Omental fat pad (tissue), 4 donors: ENCODE measurements at places on chromosomes 12 and 14. TPM values are rescaled to one million over a fixed set of nuclear protein-coding genes. Genes with fewer than 3 reads are reported as not detected.

DNA sequence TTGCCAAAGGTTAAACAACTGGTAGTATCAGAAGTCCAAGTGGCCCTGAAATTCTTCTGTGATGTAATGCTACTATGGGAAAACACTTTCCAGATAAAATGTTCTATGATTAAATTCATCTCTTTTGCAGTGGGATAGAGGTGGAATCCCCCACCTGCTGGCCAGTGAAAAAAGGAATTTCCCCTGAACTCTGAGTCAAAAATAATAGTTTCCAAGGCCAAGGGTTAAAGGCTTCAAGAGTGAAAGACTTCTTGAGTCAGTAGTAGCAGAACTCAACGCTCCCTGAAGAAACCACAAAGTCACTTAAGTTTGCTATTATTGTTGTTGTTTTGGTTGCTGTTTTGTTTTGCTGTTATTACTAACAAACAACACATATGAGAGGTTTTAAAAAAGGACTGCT, 330.8 kb downstream of the SOX5 start:
- DNase-seq, result no peak

GRCh38 chr14:105206873-105207272, 25.8 kb upstream of the NUDT14 start:
- no peak for DNase-seq

ITPK1 gene
- 32.6 TPM for total RNA-seq

DNA sequence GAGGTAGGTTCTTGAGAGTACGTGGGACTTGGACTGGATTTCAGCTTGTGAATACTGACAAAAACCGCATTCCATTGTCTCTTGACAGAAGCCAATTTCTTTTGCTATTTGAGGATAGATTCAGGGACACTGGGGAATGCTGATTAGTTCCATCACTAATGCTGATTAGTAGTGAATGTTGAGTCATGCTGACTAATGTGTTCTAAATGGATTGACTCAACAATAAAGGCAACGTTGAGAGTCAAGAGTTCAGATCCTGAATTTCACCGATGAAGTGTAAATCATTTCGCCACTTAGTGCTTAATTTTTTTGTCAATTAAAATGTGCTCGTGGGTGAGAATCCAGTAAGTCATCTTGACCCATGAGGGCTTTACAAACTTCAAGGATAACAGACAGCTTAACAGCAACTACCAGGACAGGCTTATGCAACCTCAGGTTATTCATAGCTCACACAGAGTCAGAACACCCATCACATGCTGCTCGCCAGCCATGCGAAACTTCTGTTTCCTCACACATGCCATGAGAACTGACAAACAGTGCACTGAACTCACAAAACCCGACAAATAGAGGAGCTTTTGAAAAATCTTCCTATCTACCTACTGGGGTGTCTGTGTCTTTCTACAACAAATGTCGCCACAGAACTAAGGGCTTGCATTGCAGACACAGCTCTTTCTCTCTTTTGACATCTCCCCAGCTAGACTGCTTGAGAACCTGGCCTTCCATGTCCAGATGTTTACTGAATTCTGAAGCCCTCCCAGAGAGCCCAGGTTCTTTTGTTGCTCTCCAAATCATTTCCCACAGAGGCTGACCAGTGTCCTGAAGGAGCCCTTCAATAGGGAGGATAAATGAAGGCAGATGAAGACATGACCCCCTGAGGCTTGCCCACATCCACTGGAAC, 316.4 kb downstream of the ZFP36L1 start:
- DNase-seq, result peak; percentile 53

ERBB3 gene
- total RNA-seq, result 7.6 TPM

PLBD1 gene
- 21.4 TPM for total RNA-seq

DNA sequence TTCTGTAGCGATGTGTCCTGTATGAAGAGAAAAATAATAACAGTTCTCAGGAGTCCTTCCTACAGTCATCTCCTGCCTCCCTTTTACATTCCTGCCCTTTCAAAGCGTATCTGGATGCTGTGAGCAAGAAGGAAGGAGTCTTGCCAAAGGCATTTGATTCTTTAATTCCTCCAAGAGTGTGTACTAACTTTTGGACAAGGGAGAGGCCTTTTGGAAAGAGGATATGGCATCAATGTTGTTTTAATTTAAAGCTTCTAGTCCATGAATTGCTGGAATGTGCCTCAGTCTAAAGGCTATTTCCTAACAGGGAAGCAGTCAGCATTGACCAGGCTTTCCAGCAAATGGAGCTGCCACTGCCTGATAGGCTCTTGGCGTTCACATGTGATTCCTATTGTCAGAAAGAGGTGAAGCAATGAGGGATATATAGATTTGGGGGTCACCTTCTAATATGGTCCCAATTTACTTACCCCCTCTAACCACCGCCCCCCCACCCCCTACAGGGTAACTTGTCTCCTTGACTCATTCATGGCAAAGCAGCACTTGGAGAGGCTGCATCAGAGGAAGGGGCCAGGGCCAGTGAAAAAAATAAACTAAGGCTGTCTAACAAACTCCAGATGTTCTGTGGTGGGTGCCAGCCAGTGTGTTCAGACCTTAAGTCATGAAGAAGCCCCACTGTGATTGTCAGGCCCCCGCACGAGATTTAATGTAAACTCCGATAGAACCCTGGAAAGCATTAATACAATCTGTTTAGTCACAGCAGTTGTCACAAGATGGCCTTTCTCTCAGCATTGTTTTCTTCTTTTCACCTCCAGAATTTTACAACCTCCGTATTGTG, 220.3 kb downstream of the FBXL14 start:
- no peak for DNase-seq

FAM216A gene
- total RNA-seq, result 5.6 TPM

- no peak for DNase-seq
Observed at GRCh38 chr14:27409944-27410343, 812.1 kb upstream of the NOVA1 start.

- DNase-seq, result no peak
Observed at GRCh38 chr12:12534166-12534866, 28.3 kb downstream of the DUSP16 start.

PAPLN gene
- total RNA-seq, result 15.4 TPM

CORO1C gene
- 115 TPM for total RNA-seq

MANSC1 gene
- 16.7 TPM for total RNA-seq

- no peak for DNase-seq
Observed at GRCh38 chr12:124636138-124636978, 68.9 kb upstream of the NCOR2 start.

DNA sequence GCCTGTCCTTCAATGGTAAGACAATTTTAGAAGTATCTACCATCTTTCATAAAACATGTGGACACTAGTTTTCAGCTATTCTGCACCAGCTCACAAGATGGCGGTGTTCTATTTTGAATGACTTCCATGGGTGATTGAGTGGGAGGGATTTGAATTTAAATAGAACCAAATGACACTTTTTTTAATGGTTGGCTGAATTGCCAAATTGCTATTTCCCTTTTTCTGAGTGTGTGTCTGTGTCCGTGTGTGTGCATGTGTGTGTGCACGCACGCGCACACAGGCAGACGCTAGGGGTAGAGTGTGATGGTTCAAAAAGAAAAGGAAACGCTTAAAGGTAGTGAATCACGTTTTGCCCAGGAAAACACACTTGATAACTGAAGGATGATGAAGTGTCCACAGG, 362.6 kb downstream of the DAD1 start:
- no peak for DNase-seq

DNA sequence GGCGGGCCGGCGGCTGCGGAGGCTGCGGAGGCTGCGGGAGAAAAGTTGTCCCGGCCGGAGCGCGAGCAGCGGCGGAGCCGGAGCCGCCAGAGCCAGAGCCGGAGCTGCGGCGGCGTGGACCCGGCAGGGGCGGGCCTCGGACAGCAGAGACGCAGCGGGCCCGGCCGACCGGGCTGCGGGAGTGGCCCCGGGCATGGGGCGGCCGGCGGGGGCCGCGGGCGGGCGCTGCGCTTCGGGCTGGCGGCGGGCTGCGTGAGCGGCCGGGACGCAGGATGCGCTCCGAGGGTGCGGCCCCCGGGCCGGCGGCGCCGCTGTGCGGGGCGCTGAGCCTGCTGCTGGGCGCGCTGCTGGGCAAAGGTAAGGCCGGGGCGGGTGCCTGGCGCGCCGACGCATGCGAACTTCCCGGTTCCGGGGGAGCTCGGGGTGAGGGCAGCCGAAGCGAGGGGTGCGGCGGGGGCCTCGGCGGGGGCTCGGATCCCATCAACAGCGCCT, at the start of gene TMEM132C:
TMEM132C (plus strand) TSS at position 40 of the 492 bp plus-strand sequence; CDS start at position 273, 233 bp downstream.
- no peak for DNase-seq

SIX1 gene
- total RNA-seq, result 1.0 TPM

B3GNT4 gene
- total RNA-seq, result 0.24 TPM

DNA sequence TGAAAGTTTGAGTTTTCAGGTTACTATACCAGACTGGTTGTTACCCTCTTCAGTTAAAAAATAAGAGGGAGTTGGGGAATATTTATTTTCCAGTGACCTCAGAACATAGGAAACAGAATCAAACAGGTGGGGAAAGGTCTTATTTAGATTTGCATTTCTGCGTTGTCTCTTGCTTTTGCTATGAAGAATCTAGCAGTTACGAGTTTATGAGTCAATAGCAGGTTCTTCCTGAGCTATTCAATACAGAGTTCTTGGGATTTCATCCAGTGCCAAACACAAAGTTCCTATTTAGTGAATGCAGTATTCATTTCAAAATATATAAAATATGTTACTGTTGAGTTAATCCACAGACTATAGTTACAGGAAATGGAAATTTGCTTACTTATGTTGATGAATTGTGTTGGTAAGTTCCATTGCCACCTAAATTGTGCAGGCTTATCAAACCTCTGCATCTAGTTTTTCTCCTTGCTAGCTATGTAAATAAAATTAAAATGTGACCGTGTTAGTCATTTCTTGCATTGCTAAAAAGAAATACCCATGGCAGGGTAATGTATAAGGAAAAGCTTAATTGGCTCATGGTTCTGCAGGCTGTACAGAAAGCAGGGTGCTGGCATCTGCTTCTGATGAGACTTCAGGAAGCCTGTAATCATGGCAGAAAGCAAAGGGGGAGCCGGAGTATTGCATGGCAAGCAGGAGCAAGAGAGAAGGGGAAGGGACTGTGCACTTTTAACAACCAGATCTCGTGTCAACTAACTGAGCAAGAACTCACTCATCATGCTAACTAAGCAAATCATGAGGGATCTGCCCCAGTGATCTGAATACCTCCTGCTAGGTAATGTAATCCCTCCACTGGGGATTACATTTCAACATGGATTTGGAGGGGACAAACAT, 110.2 kb downstream of the KTN1 start:
- DNase-seq, result no peak

DNA sequence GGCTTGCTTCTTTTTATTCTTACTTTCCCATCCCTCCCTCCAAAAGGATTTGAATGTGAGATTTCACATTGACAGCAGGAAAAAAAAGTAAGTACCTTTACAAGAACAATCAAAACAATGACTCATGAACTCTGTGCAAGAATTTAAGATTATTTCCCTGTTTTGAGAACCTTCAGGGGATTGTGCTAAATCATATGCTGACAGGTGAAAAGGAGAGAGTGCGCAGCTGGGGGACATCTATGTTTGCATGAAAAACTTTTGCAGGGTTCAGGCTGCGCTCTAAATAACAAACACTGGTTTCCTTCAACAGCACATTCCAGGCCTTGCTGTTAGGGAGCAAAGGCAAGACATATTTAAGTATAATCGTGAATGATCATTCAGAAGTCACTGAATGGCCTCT, 27.3 kb downstream of the RERG start:
- DNase-seq, result no peak

GRCh38 chr14:77306851-77307496, 13.7 kb downstream of the POMT2 start:
- DNase-seq, result no peak

DNA sequence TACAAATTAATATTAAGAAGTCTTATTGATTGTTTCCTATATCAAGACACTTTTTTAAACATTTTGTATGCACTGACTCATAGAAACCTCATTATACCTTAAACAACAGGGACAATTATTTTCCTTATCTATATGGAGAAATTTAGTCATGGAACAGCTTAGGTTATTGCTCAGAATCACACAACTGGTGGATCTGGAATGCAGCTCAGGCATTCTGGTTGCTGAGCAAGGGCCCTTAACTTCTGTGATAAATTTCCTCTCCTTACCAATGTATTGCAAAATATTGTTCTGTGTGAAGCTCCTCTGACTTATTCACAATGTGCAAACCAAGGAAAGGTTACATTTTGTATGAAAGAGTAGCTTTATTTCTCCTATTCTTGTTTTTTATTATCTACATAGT, 817.8 kb downstream of the LRFN5 start:
- no peak for DNase-seq

GRCh38 chr12:47141459-47141858, 61.7 kb upstream of the AMIGO2 start:
- no peak for DNase-seq
